IMR-90 (cell line): ENCODE measurements at places on chromosomes 3 and 15. TPM values are rescaled to one million over a fixed set of nuclear protein-coding genes. Genes with fewer than 3 reads are reported as not detected.

Gene ROPN1
- 0.03 TPM in 1 of 2 replicates, not detected in the other for polyA plus RNA-seq

Gene NR2E3
- polyA plus RNA-seq = 0.19 and 0.29 TPM in 2 replicates

Gene SHQ1
- 8.1 and 10.4 TPM in 2 replicates for polyA plus RNA-seq

DNA sequence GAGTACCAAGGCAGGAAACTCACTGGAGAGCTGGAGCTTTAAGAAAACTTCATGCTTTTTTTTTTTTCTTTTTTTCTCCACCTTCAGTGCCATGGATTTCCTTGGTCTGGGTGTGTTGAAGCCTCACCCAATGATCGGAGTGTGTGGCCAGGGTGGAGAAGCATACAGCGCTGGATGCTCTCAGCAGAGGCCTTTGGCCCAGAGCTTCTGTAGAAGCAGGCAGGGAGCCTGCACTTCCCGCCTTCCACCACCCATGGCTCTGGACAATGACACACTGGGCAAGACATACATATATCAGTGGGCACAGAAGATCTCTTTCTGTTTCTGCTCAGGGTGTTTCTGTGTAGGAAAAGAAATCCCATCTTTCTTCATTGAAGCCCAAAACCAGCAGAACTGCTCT lies 55.8 kb upstream of the ACAD9 start:
- no peaks in the 10 kb centered on the region for H3K4me1 ChIP-seq
- no peak overlapping the region for H3K4me3 ChIP-seq
- H3K27me3 ChIP-seq = no peaks in the 10 kb centered on the region
- no peak for DNase-seq
- H3K36me3 ChIP-seq = peaks cover 12% of the 10 kb centered on the region

DNA sequence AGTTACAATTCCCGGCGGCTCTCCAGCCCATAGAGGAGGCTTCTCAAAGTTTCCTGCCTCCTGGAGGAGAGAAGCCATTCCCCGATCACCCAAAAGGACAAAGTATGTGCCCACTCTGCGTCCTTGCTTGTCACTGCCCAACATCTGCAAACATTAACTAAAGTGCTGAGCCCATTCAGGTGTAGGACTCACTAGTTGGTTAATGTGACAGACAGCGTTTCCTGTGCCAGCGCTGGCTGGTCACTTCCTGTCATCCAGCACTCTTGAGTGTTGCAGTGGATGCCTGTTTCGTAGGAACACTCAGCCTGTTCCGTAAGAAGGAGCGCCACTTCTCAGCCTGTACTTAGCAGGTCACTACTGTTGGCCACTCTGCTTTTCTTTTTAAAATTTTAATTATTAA lies 100.3 kb downstream of the APBA2 start:
- H3K36me3 ChIP-seq = no peaks in the 10 kb centered on the region
- peaks cover 11% of the 10 kb centered on the region for H3K4me1 ChIP-seq
- no peaks in the 10 kb centered on the region for H3K27me3 ChIP-seq
- no peak overlapping the region for H3K27ac ChIP-seq
- H3K4me3 ChIP-seq = no peak overlapping the region
- no peak for DNase-seq

- H3K4me3 ChIP-seq = no peak overlapping the region
- no peak for DNase-seq
- no peaks in the 10 kb centered on the region for H3K36me3 ChIP-seq
- H3K27me3 ChIP-seq = no peaks in the 10 kb centered on the region
- H3K4me1 ChIP-seq = no peaks in the 10 kb centered on the region
These were observed 139.3 kb downstream of the SOX2 start for GRCh38 chr3:181851063-181851462.

- no peaks in the 10 kb centered on the region for H3K27me3 ChIP-seq
- no peak overlapping the region for H3K27ac ChIP-seq
- H3K4me3 ChIP-seq = no peak overlapping the region
- H3K36me3 ChIP-seq = no peaks in the 10 kb centered on the region
These were observed 23.9 kb upstream of the SLTM start for GRCh38 chr15:58957101-58957973.

- H3K27ac ChIP-seq = no peak overlapping the region
- H3K4me3 ChIP-seq = no peak overlapping the region
- H3K36me3 ChIP-seq = no peaks in the 10 kb centered on the region
These were observed 108.3 kb upstream of the MME start for GRCh38 chr3:154971771-154972326.

- H3K36me3 ChIP-seq = no peaks in the 10 kb centered on the region
- no peak overlapping the region for H3K4me3 ChIP-seq
- no peak overlapping the region for H3K27ac ChIP-seq
- H3K4me1 ChIP-seq = no peaks in the 10 kb centered on the region
- no peak for DNase-seq
These were observed 160.9 kb downstream of the KLHL25 start for GRCh38 chr15:85633859-85634258.

DNA sequence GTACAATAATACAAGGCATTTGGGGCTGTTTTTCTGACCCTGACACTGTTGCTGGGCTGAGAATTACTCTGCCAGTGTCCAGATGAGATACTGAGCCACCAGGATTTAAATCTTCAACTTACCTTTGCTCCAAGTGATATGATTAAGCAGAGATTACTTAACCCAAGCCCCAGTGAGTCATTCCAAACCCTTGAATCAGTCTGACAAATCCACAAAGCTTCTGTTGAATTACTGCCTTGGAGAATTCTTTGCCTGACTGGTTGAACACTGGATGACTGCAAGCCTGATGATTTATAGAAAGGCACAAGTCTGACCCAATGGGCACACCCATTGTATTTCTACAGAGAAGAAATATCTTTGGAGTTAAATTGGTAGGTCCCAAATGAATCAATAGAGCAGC lies 88.2 kb upstream of the TSC22D2 start:
- H3K4me3 ChIP-seq = no peak overlapping the region
- H3K27ac ChIP-seq = no peak overlapping the region
- DNase-seq = peak; percentile 96
- peaks cover 7% of the 10 kb centered on the region for H3K4me1 ChIP-seq
- no peaks in the 10 kb centered on the region for H3K36me3 ChIP-seq

DNA sequence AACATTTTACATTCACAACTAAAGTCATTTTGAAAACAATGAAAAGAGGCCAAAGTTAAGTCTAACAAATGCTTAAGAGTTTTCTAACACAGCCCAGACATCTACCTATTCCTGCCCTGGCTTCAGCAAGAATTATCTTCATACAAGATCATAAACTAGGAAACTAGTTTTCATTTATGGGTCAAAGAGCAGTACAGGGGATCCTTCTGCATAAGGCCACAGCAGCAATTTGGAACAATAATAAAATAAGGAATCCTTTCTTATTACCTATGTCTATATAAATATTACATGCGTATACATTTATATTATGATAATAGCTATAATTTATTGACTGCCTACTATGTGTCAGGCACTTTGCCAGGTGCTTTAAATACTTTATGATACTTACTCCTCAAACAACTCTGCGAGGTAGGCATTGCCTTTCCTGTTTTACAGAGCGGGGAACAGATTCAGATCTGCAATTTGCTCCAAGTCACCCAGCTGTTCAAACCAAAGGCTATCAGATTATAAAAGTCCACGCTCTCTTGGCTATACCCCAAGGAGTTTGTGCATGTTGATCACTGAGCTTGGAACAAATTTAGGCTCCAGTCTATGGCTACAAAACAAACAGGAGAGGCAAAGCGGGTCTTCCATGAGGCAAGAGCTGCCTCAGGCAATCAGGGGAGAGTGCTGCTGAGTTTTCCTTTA lies 196.4 kb downstream of the RORA start:
- H3K36me3 ChIP-seq = no peaks in the 10 kb centered on the region
- DNase-seq = no peak
- no peak overlapping the region for H3K4me3 ChIP-seq
- H3K27ac ChIP-seq = no peak overlapping the region
- H3K27me3 ChIP-seq = no peaks in the 10 kb centered on the region

DNA sequence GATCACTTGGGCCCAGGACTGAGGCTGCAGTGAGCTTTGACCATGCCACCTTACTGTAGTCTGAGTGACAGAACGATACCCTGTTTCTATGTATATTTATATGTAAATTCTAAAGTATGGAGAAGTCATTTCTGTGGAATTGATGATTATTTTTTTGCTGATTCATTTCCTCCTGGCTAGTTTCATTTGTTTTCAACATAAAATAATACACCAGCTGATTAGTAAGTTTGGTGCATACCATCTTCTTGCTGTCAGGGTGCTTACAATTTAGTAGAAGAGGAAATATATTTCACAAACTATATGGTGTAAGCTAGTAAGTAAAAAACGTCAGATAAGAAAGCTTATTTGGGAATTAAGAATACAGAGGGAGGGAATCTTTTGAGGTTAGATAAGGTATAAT lies 36.0 kb downstream of the SLC25A26 start:
- peak; percentile 72 for DNase-seq
- H3K27me3 ChIP-seq = no peaks in the 10 kb centered on the region
- no peaks in the 10 kb centered on the region for H3K36me3 ChIP-seq

DNA sequence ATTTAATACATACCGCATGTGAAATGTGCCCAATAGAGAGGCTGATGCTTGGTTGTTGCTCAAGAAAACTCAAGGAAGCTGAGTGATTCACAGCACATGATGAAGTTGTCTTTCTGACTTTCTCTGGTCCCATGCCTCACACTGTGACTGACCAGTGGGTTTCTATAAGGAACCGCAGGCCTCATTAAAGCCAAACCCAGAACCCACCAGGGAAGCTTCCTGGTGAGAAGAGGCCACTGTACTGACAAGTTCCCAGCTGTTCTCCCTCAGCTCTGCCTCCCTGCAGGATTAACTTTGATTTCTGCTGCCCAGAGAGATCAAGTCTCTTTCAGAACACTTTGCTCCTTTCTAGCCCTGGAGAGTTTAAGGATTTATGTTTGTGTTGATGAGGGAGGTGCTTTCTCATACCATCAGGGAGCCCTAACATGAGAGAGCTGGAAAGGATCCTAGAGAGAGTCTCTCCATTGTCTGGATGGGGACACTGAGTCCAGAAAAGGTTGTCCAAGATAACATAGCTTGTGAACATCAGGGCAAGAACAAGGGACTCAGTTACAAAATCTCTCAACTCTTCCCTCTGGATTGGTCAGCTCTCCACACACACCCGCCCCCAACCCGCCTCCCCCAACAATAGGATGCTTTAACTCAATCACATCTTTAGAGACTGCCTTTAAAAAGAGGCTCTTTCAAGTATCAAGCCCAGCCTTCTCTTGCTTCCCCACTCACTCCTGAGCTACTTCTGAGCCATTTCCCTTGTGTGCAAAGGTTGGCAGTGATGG lies 303.2 kb upstream of the TLE3 start:
- no peak for DNase-seq
- no peaks in the 10 kb centered on the region for H3K36me3 ChIP-seq
- no peaks in the 10 kb centered on the region for H3K4me1 ChIP-seq
- no peak overlapping the region for H3K4me3 ChIP-seq
- H3K27ac ChIP-seq = no peak overlapping the region

- no peak overlapping the region for H3K4me3 ChIP-seq
- no peaks in the 10 kb centered on the region for H3K4me1 ChIP-seq
- H3K36me3 ChIP-seq = no peaks in the 10 kb centered on the region
- no peak for DNase-seq
These were observed 660.9 kb upstream of the CBLB start for GRCh38 chr3:106529738-106530137.

- no peaks in the 10 kb centered on the region for H3K27me3 ChIP-seq
- H3K27ac ChIP-seq = no peak overlapping the region
- no peak overlapping the region for H3K4me3 ChIP-seq
- peak; percentile 35 for DNase-seq
These were observed 18.5 kb upstream of the C3orf62 start for GRCh38 chr3:49295489-49296058.
